ENCODE measurements at places on chromosomes 4 and X. TPM values are rescaled to one million over a fixed set of nuclear protein-coding genes. Genes with fewer than 3 reads are reported as not detected.

The PNMA6F gene
- total RNA-seq = not detected

The CSN1S1 gene
- total RNA-seq = not detected

DNA sequence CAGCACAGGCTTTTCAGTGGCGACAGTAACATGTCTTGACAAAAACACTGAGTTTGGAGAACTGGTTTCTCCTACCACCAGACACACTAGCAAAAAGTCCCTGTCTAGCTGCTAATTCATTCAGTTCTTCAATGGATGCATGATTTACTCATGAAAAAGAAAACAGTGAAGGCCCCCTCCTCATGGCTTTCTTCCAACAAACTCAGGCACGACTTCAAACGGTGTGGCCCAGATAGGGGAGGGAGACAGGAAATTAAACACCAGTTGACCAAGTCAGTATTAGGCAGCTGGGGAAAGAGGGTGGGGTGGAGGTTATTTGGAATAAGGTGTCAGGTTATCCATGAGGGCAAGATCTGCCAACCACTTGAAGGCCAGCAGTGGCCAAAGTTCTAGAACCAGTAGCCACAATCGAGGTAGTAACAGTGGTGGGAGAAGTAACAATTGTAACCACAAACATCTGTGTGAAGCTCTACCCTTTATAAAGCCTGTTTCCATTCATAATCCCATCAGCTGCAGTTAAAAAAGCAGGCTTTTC is 60.2 kb downstream of the SEPSECS start:
- no peak for DNase-seq

DNA sequence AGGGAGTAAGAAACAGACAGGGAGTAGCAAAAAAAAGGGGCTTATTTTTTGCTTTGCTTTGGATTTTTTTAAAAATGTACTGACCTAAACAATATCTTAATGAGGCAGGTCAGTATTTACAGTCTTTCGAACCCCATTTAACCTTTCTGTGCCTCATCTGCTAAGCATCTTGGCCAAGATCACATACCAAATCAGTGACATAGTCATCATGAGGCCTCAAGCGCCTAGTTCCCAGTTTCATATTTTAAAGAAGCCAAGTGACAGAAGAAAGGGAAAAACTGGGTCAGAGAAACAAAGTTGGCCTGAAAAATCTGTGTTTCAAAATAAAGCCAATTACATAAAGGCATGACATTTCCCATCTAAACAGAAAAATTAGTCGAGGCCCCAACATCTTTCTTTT is 94.6 kb upstream of the WDR44 start:
- no peak for DNase-seq

- no peak for DNase-seq
Measured at GRCh38 chr4:189202869-189203271, 737.8 kb upstream of the FRG1 start.

DNA sequence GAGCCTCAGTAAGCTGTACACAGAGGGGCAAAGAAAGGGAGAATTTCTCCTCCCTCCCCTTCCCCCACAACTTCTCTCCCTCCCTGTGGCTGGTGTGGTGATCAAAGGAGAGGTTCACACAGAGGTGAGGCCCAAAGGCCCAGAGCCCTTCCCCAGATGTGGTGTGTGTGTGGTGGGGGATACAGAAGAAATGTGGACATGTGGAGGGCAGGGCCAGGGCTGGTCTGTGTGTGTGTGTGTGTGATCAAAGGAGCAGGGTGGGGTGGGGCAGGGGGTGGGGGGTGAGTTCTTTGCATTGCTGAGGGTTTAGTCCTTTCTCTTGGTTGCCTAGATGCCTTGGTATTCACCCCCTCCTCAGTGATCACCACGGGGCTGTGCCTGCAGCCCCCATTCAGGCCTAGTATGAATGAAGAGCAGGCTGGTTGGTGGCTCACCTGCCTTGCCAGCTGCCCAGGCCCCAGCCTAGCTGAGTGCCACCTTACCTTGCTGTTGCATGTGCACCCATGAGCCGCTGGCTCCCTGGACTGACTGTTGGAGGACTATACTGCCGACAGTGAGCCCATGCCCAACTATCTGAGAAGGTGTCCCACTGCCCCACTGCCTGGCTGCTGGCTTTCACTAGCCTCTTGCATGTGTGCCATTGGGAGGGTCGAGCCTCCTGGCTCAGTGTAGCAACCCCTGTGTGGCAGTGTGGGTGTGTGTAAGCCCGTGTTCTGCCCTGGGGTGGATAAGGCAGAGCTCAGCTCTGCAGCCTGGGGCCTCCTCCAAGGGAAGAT is 101.9 kb downstream of the EFNB1 start:
- DNase-seq = no peak

- no peak for DNase-seq
Measured at GRCh38 chr4:56375458-56375857, 11.8 kb downstream of the AASDH start.

- DNase-seq = no peak
Measured at GRCh38 chr4:20572976-20573375, 127.3 kb upstream of the PACRGL start.

DNA sequence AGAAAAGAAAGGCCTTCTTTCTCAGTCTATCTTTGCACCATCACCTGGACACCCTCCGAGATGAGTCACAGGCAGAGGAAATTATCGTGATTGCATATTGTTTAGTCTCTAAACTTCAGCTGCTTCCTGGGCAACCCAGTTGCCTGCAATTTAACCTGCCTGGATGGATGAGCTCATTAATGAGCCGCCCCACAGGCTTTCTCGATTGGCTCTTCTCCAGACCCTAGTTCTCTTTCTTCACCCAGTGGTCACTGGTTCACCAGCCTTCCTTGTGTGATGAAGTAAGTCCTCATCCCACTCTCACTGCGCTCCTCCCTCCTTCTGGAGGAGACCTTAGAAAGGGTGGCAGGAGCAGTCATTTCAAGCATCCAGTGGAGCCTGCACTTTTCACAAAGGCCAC is 94.4 kb downstream of the SOWAHB start:
- DNase-seq = no peak

- DNase-seq = no peak
Measured at GRCh38 chr4:144357975-144358374, 217.5 kb upstream of the GYPA start.

DNA sequence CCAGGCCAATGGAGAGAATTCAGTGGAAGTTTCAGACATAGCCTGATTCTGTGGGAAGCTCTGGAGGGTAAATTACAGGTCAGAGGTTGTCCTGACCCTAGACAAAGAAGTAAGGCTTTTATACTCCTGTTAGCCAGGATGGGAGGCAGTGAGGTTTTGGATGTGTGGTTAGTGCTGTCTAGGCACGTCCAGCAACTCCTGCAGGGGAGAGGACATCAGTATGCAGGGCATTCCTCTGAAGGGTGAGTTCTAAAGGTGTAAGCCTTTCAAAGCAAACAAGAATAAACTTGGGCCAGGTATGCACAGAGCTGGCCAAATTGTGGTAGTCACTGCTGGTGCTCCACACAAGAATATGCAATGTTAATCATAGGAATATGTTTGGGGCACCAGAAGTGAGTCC is 562.5 kb downstream of the CCSER1 start:
- no peak for DNase-seq

DNA sequence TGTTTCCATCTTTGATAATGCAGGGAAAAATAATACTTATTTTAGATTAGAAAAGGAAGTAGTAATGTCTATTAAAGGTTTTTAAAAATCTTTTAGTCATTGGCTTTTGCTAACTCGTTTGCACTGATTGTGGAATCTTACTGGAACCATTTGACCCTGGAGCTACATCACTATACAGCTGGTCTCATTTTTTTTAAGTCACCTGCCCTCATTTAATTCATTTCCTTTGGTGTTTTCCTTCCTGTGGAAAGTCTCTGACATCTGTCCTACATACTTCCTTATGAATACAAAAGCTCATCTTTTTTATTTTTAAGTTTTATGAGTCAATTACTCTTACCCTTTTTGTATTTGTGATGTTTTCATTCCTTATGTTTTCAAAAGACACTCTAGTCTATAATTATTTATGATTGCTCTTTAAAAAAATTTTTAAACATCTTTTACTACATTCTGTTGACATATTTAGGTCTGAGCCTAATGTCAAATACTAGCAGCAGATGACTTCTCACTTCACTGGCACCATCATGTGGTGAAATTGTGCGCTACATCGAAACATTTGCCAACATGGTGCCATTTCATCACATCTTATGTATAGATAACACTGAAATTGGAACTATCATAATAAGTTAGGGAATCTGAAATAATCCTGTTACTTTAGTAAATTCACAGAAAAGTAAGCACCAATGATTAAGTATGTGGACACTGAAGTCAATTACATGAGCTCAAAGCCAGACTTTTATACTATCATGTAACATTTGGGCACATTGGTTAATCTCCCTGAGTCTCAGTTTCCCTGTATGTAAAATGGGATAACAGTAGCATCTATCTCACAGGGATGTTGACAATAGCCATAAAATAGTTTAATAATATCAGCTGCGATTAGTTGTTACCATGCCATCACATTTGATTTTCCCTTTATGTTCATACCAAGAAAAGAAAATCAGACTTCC is 9.4 kb upstream of the MMAA start:
- DNase-seq = peak; percentile 66

- peak; percentile 35 for DNase-seq
Measured at GRCh38 chr4:83112678-83113428, 1.7 kb downstream of the PLAC8 start.
